ENCODE measurements at places on chromosomes 2 and 18. TPM values are rescaled to one million over a fixed set of nuclear protein-coding genes. Genes with fewer than 3 reads are reported as not detected.

TUBA3D gene
- not detected for total RNA-seq

MARCHF4 gene
- total RNA-seq: 0.42 TPM

SERPINB11 gene
- 0.35 TPM for total RNA-seq

COLEC12 gene
- total RNA-seq: not detected

VWC2L gene
- not detected for total RNA-seq

NEU2 gene
- not detected for total RNA-seq

GALM gene
- 8.6 TPM for total RNA-seq

CNDP1 gene
- not detected for total RNA-seq

CCDC141 gene
- total RNA-seq: not detected

NTSR2 gene
- not detected for total RNA-seq

PKDCC gene
- total RNA-seq: 0.78 TPM

CDH7 gene
- total RNA-seq: not detected

ANKAR gene
- 1.6 TPM for total RNA-seq

CNGA3 gene
- total RNA-seq: not detected

ESPNL gene
- total RNA-seq: not detected

LAPTM4A gene
- total RNA-seq: 71.0 TPM

RESP18 gene
- not detected for total RNA-seq

AMER3 gene
- total RNA-seq: not detected

RIOK3 gene
- total RNA-seq: 47.0 TPM

PFN4 gene
- total RNA-seq: not detected

REG3A gene
- not detected for total RNA-seq

WDSUB1 gene
- total RNA-seq: 2.3 TPM

ATP8B1 gene
- total RNA-seq: 23.5 TPM

INO80D gene
- 5.4 TPM for total RNA-seq

MSTN gene
- not detected for total RNA-seq

SERPINB3 gene
- total RNA-seq: 212 TPM

ATP6V1B1 gene
- total RNA-seq: not detected

FER1L5 gene
- not detected for total RNA-seq

All from airway epithelial cell (primary cell).